ENCODE measurements at places on chromosomes 2 and 18.

DNA sequence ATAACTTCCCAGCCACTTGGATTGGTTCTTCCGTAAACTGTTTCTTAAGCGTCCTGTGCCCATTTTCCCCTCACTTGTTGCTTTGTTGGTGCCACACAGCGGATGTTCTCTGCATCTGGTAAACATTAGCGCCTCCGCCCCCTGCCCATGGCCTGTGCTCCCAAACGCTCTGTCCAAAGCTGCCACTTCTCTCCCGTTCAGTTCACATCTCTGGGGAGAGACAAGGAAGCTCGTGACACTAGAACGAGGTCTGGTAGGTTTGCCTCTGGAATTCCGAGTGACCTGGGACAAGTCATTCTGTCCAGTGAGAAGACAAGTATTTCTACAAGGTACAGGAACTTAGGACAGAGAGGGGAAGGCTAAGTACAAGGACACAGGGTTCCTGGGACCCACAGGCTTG is 9.4 kb downstream of the COPS9 start:
- no peak for DNase-seq

DNA sequence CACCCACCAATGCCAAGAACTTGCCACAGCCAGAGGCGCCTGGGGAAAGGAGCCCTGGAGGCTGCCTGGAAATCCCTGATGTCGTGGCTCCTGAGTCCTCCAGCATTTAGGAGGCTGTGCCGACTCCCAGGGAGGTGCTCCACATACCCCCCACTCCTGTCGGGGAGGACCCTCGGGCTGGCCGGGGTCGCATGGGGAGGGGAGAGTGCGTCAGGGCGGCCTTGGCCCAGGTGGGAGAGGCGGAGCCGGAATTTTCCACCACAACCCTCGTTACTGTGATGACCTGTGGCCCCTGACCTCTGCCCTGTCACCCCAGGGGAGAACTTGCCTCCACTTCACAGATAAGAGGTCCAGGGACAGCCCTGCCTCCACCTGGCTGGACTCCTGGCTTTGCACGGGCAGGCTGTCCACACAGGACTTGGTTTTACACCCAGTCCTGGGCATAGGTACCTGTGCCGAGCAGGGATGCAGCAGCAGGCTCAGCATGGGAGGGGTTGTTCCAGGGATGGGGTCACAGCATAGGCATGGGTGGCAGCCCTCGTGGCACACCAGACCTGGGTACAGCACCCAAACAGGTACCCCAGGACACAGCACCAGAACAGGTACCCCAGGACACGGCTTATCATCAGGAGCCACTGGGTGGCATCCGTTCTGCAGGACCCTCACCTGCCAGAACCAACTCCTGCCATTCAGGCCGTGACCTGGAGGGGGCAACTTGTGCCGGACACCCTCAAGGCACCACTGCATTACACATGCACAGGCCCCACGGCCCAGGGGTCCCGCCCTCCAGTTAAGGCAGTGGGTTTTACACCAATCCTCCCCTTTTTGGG is 12.3 kb upstream of the AGXT start:
- DNase-seq = no peak

- no peak for DNase-seq
Observed at GRCh38 chr2:112582314-112582746, 2.1 kb upstream of the CHCHD5 start.

- no peak for DNase-seq
Observed at GRCh38 chr2:833180-833579, 117.5 kb upstream of the SNTG2 start.

Measured in thoracic aorta (tissue), 2 donors.